ENCODE measurements at places on chromosomes 4 and X.

- DNase-seq = no peak
These were observed 98.2 kb downstream of the MAPK10 start for GRCh38 chr4:86261636-86262035.

DNA sequence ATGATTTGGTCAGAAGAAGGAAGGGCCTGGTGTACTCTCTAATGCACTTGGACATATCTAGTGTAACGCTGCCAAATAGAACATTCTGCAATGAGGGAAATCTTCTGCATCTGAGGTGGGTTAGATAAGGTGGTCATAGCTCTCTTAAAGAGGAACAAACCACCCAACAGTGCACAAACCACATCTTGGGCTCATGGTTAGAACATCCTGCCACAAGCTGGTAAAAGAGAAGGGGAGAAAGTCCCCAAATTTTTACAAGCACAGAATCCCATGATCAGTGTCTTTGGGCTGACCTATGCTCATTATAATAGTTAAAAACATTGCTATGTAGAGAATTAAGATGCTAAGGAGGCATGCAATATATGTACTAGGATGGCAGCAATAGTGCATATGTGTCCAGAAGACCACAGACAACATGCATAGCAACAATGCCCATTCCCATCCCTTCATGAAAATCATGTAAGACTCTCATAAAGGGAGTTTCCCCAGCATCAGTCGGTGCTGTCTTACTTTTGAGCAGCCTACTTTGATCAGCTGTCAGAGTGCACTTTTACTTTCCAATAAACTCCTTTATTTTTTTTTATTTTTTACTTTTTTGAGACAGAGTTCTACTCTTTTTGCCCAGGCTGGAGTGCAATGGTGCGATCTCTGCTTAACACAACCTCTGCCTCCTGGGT lies 99.7 kb upstream of the SLC7A11 start:
- no peak for DNase-seq

DNA sequence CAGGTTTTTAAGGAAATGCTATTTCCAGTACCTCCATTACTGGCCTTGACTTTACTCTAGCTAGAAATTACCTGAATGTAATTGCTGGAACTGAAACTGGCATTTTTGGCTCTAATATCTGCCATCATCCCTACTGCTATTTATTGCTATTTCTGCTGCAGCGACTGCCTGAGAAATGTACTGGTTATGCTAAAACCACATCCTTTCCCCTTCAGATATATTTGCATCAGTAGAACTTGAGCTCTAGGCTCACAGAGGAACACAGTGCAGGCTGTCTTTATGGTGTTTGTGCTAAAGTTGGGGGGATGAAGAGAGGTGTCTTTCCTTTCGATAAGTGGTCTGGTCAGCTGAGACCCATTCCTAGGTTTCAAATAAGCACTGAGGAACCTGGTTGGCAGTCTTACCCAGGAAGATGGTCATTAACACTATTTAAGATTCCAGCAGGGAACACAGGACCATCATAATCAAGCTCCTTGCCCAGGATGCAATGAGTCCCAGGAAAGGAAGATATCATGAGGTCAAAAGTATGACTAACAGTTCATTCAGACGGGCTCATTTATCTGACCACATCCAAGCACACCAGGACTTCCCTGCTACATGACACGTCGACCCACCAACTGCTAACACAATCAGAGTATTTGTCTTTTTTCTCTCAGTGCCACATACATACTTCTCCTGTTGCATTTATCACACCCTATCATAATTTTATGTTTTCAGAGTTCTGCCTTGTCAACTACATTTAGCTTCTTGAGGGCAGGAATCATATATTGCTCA lies 137.4 kb downstream of the GABRA3 start:
- no peak for DNase-seq

- no peak for DNase-seq
These were observed 21.7 kb upstream of the TBC1D9 start for GRCh38 chr4:140777894-140778293.

GRCh38 chr4:132818091-132818490 lies 331.0 kb upstream of the PCDH10 start:
- no peak for DNase-seq

- DNase-seq = no peak
These were observed 52.5 kb downstream of the BANK1 start for GRCh38 chr4:101843054-101843453.

- DNase-seq = no peak
These were observed 430.9 kb downstream of the SPRY1 start for GRCh38 chr4:123827511-123827910.

- DNase-seq = no peak
These were observed 56.7 kb downstream of the IGFBP7 start for GRCh38 chr4:57053508-57053907.

DNA sequence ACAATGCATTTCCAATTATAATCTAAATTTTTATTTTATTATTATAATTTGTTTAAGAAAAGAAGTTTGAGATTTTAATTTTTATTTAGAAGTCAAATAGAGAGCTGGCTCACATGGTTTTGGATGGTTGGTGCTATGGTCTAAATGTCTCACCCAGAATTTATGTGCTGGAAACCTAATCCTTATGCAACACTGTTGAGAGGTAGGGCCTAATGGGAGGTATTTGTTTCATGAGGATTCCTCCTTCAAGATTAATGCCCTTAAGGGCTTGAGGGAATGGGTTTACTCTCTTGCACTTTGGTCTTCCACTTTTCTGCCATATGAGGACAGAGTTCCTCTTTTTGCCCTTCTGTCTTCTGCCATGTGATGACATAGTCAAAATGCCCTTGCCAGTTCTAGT lies 960.5 kb upstream of the IGFBP7 start:
- DNase-seq = no peak
